ENCODE measurements at places on chromosomes 4 and X.

- DNase-seq = peak; percentile 24
These were observed 2.4 kb downstream of the MOSPD2 start for GRCh38 chrX:14875624-14876023.

GRCh38 chr4:182429896-182430295 lies 186.7 kb downstream of the TENM3 start:
- DNase-seq = no peak

GRCh38 chr4:118950929-118951570 lies 62.4 kb downstream of the SYNPO2 start:
- DNase-seq = no peak

- DNase-seq = no peak
These were observed 46.0 kb upstream of the TEX13A start for GRCh38 chrX:105266456-105266855.

DNA sequence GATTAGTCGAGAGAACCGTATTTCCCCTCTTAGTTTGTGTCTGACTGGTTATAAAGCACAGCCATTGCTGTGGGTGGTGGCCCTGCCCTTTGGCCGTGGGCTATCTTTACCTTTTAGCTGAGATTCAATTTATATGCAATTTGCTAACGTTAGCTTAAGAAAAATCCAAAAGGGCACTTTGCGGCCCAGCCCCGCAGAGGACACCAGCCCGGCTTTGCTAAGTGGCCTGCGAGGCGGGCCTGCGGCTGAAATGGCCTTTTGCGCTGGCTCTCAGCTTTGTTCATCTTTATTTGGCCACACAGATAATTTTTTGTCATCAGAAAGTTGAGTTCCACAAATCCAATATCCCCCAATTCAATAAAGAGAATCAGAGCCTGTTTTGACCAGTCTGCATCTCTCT lies 48.3 kb downstream of the CPZ start:
- no peak for DNase-seq

GRCh38 chr4:69589884-69590283 lies 49.6 kb downstream of the UGT2A2 start:
- no peak for DNase-seq

DNA sequence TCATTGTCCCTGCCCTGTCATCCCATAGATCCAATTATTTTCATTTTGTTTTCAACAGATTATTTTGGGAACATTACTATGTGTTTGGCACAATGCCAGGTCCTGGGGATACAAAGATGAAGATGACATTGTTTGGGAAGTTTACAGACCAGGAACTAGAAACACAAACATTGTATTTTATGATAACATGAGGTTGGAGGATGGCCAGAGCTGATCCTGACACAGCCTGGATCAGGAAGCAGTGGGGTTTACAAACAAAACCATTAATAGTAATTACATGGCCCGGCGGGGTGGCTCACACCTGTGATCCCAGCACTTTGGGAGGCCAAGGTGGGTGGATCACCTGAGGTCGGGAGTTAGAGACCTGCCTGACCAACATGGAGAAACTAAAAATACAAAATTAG lies 29.9 kb downstream of the CLRN2 start:
- peak; percentile 91 for DNase-seq

- no peak for DNase-seq
These were observed 120.0 kb upstream of the CHRDL1 start for GRCh38 chrX:110915570-110915969.

DNA sequence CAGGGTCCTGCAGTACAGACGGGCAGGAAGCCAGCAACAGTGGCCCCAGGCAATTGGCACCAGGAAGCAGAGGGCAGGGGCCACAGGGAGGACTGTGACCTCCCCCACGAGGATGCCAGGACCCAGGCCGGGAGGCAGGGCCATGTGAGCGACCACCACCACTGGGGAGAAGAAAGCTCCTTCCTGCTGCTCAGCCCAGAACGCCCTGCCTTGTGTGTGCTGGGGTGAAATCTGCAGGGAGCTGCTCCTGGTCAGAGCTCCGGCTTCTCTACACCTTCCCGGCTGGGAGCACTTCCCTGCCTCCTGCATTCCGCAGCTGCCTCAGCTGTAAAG lies 100.4 kb downstream of the HMX1 start:
- no peak for DNase-seq

- no peak for DNase-seq
These were observed 188.4 kb upstream of the TBC1D9 start for GRCh38 chr4:140944572-140944971.

DNA sequence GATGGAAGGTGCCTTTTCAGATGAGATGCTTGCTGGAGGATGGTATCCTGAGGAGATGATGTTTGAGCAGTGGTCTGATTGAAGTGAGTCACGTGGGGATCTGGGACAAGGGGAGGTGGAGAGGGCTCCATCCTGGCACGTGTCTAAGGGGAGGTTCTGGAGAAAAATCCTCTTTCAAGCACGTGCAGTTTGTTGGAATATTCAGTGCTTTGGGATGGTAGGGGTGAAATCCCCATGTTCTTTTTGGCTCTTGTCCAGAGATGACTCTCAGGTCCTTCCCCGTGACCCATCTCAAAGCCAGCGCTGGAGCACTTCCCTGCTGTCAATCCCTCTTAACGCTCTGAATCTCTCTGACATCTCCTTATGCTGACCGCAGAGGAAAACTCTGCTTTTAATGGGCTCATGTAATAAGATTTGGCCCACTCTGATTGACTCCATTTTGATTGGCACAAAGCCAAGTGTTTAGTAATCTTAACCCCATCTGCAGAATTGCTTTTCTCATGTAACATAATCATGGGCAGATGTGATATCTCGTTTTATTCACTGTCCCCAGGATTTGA lies 10.8 kb upstream of the KLKB1 start:
- DNase-seq = no peak

Measured in NCI-H748 treated with DMSO at 0.1 percent for 48 hours (cell line).